ENCODE measurements at places on chromosomes 4 and X.

- no peak overlapping the region for H3K4me3 ChIP-seq
- H3K27ac ChIP-seq = no peak overlapping the region
- no peaks in the 10 kb centered on the region for H3K27me3 ChIP-seq
- no peak for DNase-seq
- H3K4me1 ChIP-seq = no peaks in the 10 kb centered on the region
- no peaks in the 10 kb centered on the region for H3K36me3 ChIP-seq
Observed at GRCh38 chrX:19814240-19814639, 73.2 kb downstream of the SH3KBP1 start.

GRCh38 chrX:15043538-15043937 is 170.3 kb downstream of the MOSPD2 start:
- no peaks in the 10 kb centered on the region for H3K27me3 ChIP-seq
- H3K4me1 ChIP-seq = no peaks in the 10 kb centered on the region
- no peak overlapping the region for H3K4me3 ChIP-seq
- H3K27ac ChIP-seq = no peak overlapping the region

DNA sequence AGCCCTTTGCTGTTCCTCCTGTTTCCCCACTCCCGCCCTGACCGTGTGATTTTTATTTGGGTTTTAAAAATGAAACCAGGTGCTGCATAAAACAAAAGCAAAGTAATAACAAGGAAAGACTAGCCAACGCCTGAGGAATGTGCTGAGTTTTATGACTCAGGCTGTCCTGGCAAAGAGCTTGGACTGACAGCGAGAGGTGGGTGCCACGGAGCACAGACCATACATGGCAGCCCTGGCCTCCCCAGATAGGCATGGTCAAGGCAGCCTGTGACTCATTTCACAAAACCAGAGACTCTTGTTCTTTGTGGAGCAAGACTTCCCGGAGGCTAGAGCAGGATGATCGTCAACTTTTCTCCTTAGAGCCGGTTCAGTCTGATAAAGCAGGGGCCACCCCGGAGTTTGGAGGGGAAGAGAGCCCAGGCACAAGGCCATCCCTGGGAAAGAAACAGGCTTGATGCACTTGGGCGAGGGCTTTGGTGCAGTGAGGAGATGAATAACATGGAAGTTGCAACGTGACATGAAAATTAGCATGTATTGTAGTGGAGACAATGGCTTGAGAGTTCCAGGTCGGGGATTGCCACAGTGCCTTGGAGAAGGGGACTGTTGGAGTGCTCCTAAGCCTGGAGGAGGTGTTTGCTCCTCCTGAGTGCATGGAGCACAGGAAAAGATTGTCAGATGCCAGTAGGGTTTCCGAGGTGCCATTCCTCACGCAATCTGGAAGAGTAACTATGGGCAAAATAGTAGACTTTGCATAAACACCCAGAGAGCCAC is 54.8 kb downstream of the C4orf51 start:
- no peaks in the 10 kb centered on the region for H3K36me3 ChIP-seq
- H3K4me3 ChIP-seq = no peak overlapping the region
- no peaks in the 10 kb centered on the region for H3K27me3 ChIP-seq
- no peaks in the 10 kb centered on the region for H3K4me1 ChIP-seq

DNA sequence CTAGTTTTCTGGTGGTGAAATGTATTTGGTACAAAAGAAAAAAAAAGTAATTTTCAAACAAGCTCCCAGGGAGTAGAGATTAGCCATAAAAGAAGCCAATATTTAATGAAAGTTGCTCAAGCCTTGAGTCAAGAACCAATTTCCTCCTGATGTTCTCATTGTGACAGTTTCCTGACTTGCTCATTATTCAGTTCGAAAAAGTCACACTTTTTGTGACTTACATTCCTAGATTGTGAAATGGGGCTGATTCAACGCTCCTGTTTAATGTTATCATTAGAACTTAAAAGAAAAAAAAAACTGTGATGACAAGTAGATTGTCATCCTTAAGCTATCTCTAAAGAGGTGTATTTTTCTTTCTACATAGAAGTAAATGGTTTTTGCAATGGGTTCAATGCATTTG is 122.6 kb upstream of the BMPR1B start:
- no peaks in the 10 kb centered on the region for H3K27me3 ChIP-seq
- H3K36me3 ChIP-seq = peaks cover 6% of the 10 kb centered on the region
- H3K4me1 ChIP-seq = no peaks in the 10 kb centered on the region
- no peak for DNase-seq
- H3K4me3 ChIP-seq = no peak overlapping the region

- H3K27ac ChIP-seq = no peak overlapping the region
- DNase-seq = no peak
- no peaks in the 10 kb centered on the region for H3K36me3 ChIP-seq
- no peaks in the 10 kb centered on the region for H3K27me3 ChIP-seq
- H3K4me3 ChIP-seq = no peak overlapping the region
Observed at GRCh38 chrX:21873063-21873775, 17.4 kb downstream of the YY2 start.

Data from small intestine (tissue), 16 donors.